ENCODE measurements at places on chromosomes 11 and 22.

DNA sequence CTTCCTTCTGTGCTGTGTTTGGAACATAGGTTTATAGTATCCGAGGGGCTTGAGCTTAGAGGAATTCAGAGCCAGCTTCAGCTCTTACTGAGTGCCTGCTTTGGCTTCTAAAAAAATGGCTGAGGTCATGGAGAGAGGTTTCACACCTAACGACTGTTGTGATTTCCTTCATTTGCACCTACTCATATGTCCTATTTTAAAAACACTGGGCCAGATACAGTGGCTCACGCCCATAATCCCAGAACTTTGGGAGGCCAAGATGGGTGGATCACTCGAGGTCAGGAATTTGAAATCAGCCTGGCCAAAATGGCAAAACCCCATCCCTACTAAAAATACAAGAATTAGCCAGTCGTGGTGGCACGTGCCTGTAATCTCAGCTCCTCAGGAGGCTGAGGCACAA lies 38.3 kb upstream of the SYT13 start:
- no peak for DNase-seq

GRCh38 chr11:34599406-34599945 lies 21.4 kb upstream of the EHF start:
- no peak for DNase-seq

- DNase-seq: no peak
Measured at GRCh38 chr11:45864041-45864440, 16.8 kb downstream of the CRY2 start.

GRCh38 chr11:119880873-119881272 lies 151.9 kb upstream of the NECTIN1 start:
- DNase-seq: no peak

GRCh38 chr11:7893796-7894195 lies 37.3 kb downstream of the OR10A6 start:
- DNase-seq: no peak

GRCh38 chr11:9577556-9577955 lies 4.1 kb downstream of the WEE1 start:
- no peak for DNase-seq

DNA sequence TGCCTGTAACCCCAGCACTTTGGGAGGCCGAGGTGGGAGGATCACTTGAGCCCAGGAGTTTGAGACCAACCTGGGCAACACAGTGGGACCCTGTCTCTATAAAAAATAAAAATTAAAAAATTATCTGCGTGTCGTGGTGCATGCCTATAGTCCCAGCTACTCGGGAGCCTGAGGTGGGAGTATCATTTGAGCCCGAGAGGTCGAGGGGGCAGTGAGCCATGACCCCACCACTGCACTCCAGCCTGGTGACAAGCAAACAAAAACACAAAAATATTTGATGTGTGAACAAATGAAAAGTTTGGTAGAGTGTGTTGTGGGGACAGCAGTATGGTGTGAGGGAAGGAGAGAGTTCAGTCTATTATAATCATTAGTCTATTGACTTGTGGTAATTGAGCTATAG lies 90.8 kb upstream of the PARVA start:
- DNase-seq: no peak

DNA sequence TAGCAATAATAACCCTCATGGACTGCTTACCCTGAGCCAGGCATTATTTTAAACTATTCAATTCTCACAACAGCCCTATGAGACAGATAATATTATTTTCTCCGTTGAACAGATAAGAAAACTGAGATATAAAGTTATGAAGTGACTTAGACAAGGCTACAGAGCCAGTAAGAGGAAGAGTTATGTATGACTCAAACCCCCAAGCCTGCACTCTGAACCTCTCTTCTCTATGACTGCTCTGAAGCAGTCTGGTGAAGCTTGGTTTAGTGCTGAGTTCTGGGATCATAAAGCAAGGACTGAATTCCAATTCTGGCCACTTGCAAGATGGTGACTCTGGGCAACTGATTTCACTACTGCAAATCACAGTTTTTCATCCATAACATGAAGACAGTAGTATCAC lies 34.5 kb downstream of the TNKS1BP1 start:
- DNase-seq: no peak

DNA sequence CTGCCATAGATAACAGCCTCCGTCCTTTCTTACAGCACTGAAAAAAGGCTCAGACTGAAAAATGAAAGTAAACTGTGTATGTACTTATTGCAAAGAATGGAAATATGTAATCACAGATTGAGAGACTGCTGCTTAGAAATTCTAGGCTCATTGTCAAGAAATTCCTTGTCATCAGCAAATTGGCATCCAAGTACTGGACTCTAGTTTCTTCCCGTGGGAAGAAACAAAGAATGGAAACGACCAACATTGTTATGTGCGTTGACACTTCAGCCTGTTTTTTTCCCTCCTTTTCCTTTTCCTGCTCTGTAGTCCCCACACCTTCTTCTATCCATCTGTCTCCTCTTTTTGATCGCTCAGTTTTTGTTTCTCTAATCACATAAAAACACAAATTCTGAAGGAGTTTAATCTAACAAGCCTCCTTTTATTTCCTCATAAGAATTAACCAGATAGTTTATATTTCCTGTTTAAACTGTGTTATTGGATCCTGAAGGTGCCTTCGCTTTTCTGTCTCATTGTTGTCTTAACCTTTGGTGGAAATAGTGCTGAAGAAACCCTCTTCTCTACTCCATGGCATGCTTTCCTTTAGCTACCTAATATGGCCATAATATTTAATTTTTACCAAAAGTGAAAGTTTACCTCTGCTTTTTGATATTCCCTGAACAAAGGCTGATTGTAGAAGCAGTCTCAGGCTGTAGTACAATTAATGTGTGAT lies 20.0 kb upstream of the CASP12 start:
- no peak for DNase-seq

DNA sequence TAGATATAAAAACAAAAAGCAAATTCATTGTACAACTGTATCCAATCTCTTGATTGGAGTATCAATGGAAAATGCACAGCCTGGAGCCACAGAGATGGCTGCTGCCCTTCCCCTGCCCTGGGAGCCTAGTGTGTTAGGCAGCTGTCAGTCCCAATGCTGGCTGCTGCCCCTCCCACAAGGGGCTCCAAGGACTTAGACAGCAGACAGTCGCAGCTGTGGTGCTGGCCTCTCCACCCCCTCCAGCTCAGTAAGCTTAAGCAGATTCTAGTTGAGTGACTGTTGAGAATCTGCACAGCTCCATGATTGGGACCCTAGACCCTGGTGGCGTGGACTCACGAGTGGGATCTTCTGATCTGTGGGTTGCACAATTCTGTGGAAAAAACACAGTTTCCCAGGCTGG lies 1511.2 kb downstream of the FAM181B start:
- no peak for DNase-seq

DNA sequence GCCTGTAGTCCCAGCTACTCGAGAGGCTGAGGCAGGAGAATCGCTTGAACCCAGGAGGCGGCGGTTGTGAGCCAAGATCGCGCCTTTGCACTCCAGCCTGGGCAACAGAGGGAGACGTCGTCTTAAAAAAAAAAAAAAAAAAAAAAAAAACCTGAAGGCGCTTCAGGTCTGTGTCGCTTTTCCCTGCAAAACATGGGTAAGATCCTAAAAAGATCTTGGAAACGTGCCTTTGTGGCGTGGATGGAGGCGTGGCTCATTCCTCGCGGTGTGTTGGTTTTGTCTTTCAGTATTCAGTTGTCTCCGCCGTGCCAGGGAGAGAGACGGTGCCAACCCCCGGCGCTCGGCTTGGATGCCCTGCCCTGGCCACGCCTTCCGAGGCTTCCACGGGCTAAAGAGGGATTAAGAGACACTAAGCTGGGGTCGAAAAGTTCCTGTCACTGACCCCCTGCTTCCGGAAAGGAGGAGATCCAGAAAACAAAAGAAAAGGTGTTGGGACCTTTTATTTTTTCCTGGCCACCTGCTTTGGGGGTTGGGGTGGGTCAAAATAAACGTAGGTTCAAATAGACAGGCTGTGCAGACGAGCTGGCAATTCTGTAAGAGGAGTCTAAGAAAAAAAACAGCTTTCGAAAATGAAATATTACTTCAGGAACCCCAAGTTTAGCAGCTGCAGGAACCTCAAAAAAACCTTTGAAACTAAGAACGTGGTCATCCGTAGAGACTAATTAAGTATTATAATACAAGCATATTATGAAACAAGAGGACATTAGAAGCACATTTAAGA lies 1.1 kb upstream of the SLC35F2 start:
- DNase-seq: no peak

DNA sequence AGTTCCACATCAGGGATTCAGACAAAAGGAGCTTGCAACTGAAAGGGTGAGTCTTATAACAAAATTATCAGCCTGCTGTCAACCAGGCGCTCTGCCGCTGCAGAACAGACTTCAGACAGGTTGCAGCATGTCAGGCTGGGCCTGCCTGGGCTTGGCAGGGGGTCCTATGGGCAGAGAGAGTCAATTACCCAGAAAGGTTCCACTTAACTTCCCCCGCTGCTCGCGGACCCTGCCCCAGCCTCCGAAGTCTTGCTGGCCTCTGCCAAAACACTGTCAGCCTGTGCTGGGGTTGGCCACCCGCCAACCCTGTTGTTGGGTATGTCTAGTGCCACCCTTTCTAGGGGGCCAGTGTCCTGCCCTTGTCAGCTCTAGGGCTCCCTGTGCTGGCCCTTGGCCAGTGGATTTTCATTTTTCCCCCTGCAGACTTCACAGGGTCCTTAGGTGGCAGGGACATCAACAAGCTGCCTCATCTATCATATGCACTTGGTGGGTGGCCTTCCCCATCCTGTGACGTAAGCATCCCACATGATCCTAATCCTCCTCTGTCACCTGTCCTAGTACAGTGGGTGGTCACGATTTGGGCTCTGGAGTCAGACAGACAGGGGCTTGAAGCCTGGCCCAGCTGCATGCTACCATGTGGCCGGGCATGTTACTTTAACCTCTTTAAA lies 166.5 kb upstream of the CADM1 start:
- no peak for DNase-seq

DNA sequence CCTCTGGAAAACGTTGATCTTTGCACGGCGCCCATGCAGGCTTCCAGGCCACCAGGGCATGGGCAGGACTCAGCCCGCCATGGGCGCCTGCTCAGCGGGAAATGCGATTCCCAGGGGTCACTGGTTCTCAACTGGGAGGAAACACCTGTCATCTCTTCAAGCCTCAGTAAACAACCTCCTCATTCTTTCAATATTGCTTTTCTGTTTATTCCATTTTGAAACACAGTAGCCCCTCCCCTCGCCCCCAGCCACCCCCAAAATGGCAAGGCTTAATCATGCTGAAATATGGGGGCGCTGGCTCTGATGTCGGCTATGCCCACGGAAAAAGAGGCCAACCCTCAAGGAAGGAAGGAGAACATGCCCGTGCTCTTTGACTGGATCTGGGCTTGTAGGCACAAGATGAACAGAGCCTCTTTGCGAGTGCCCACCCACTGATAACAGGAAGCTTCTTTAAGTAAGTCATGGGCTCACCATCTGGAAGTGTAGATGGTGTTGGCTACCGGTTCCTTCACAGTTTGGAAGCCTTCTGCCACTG lies 594 bp upstream of the POU2AF1 start:
- DNase-seq: no peak

- no peak for DNase-seq
Measured at GRCh38 chr22:35102663-35103062, 36.7 kb downstream of the ISX start.

DNA sequence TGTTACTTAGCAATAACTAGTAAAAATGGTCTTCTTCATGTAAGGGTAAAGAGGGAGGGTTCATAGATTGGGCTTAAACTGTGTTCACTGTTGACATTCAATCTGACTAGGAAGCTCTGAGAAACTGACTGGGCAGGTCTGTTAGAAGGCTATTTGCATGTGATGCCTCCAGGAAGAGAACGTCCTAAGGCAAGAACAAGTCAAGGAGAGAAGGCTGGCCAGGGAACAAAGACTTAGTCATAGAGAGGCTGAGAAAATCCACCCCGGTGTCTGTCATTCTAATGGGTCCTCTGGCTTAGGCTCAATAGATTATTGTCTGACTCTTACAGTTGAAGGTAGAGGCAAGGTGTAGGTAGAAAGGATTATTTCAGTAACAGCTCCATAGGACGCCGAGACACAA lies 50.3 kb upstream of the CD44 start:
- no peak for DNase-seq

GRCh38 chr11:23151819-23152218 lies 291.5 kb upstream of the CCDC179 start:
- DNase-seq: no peak

DNA sequence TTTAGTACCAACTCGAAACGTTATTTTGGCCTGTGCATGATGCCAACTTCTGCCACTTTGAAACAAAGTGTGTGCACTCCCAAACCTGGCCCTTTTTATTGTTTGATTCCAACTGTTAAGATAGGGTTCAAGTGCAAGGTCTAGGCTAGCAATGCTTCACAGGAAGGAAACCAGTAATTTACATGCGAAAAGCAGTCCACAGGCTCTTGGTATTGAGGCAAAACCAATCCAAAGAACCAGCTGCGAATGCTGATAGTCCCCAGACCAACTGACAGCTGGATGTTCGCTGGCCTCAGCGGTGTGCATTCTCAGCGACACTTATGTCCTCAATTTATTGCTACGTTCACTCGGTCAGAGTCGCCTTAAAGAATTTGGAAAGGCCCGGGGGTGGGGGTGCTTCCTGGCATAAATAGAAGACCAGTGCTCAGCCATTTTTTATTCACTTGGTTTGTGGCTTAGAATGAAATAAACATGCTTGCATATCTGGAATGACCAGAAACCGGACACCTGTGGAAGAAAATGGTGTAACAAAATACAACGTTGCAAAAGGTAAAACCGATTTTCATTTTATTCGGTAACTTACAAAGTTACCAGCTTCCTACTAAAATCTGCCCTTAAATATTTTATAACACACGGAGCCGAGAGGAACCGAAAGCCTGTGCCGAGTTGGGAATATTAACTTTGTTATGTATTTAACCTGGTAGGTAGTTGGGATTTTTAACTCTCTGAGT lies 1.6 kb downstream of the CPT1A start:
- DNase-seq: no peak

DNA sequence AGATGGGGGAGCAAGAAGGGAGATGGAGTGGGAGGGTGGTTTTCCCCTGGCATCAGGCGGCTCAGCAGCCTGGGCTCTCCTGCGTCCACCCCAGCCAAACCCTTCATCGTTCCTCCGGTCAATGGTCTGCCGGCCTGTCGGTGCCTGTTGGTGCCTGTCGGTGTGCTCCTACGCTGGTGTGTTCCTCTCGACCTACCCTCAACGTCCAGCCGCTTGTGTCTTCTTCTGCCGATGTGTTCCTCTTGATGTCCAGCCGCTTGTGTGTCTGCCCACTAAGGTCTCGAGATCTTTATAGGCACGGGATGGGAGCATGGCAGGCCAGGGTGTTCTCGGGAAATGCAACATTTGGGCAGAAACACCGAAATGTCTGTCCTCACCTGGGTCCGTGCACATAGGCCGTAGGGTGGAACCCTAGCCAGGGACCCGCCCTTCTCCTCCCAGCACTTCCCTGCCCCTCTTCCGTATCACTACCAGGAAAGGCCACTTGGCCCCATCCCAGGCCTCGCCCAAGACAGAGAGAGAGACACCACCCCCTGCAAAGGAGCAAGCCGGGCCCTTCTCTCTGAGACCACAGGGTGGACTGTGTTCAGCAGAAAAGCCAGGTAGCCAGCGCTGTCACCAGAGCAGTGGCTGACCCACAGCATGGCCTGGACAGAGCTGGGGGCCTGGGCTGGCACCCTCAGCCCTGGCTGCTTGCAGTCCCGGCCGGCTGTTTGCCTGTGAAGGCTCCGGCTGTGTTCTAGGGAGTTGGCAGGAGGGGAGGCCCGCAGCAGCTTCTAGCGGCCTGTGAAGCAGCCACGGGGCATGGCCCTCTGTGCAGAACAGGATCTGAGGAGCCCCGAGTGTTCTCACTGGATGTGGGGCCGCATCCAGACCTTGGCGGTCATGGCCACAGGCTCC lies 61.6 kb upstream of the KCNQ1OT1 start:
- DNase-seq: no peak

GRCh38 chr11:15830741-15831428 lies 525.5 kb downstream of the SOX6 start:
- DNase-seq: no peak
